ENCODE measurements at places on chromosomes 4 and X. TPM values are rescaled to one million over a fixed set of nuclear protein-coding genes. Genes with fewer than 3 reads are reported as not detected.

DNA sequence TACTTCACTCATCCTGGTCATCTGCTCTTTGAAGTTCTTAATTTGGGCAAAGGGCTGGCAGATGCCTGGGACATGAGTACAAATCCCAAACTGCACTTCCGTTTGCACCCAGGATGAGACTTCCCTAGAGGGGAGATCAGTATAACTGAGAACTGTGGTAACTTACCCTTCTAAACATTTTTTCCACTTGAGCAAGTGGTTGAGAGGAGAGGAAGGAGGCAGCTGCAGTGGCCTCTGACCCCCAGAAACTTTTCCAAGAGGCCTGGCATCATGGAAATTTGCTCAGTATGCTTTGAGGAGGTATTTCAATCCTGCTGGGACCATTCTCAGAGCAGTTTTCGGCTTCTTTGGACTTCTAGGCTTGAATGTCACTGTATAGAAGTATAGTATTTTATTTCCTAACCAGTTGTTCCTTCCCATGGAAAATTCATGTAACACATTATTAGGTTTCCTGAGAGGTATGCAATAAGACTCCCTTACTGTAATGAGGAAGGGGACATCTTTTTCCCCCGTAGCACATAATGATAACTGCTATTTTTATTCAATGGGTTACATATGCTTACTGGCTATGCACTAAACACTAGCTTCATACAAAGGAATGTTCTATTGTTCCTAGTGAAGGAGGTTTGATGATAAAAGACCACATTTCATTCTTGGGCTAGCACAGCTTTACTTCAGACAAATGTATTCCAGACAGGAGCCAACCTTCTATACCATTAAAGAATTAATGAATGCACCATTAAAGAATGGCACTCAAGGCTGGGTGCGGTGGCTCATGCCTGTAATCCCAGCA is 129.3 kb downstream of the SHROOM3 start:
- no peak for DNase-seq

DNA sequence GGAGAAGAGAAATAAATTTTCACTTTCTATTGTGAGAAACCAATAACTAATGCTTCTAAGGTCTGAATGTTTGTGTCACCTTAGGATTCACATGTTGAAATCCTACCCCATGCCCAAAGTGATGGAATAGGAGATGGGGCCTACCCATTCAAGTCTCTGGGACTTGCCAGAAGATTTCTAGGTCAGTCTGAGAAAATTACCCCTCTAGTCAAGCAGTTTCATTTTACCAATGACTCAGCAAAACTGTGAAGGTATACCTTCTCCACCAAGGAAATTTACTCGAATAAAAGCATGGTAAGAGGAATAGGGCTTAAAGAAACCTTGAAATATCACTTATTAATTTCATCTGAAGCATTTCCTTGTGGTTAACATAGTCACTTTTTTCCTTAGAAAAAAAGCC is 23.5 kb upstream of the PAPSS1 start:
- no peak for DNase-seq

VBP1 gene
- polyA plus RNA-seq, result 68.4 TPM

- no peak for DNase-seq
Observed at GRCh38 chr4:114078636-114079035, 99.2 kb upstream of the ARSJ start.

DNA sequence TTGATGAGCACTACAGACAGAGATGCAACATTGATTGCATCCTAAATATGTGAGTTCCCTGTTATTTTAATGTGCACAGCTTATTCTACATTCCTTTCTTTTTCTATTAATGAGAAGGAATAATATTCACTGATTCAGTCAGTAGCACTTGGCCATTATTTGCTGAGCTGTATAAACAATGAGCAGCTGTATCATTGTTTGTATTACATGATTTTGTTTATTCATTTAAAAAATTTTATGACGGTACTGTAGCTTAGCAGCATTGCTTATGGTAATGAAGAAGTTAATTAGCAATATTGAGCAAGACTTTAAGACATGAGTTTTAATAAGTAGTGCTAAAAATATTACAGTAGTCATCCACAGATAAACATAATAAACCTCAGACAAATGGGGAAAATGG is 582.0 kb downstream of the ADGRL3 start:
- DNase-seq, result no peak

DNA sequence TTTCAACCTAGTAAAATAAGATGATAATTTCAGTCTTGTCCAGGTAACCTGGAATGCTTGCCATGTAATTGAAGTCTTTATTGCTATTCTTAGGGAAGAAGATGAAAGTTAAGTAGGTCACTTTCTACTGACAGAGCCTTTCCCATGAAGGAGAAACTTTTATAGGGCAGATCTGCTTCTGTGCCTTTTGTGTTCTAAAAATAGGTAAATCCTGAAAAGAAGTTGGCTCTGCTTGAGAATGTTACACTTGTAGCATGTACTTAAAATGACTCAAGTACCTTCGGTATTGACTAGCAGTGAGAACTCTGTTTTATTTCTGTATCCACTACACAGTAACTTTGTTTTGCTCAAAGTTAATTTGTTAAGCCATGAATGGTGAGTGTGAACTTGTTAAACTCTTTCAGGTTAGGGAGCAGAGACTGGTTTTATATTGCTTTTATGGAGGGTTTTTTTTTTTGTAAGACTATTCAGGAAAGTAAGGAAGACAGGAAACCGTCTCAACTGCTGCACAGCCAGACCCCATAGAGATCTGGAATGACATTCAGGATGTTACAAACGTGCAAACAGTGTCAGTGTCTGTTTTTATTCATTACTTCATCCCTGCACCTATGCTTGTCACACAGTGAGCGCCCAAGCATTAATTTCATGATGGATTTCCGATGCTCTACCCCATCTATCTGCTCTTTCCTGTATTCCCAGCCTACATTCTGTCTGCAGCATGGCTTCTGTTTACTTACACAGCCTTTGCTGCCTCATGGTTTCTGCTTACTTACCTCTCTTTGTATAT is 53.0 kb downstream of the SEPTIN11 start:
- no peak for DNase-seq

- no peak for DNase-seq
Observed at GRCh38 chr4:80587871-80588385, 252.4 kb downstream of the CFAP299 start.

CYBB gene
- polyA plus RNA-seq, result 15.7 TPM

FGF2 gene
- 7.3 TPM for polyA plus RNA-seq

ALB gene
- polyA plus RNA-seq, result 2.7 TPM

- DNase-seq, result no peak
Observed at GRCh38 chrX:39377157-39377556, 575.9 kb downstream of the MID1IP1 start.

DNA sequence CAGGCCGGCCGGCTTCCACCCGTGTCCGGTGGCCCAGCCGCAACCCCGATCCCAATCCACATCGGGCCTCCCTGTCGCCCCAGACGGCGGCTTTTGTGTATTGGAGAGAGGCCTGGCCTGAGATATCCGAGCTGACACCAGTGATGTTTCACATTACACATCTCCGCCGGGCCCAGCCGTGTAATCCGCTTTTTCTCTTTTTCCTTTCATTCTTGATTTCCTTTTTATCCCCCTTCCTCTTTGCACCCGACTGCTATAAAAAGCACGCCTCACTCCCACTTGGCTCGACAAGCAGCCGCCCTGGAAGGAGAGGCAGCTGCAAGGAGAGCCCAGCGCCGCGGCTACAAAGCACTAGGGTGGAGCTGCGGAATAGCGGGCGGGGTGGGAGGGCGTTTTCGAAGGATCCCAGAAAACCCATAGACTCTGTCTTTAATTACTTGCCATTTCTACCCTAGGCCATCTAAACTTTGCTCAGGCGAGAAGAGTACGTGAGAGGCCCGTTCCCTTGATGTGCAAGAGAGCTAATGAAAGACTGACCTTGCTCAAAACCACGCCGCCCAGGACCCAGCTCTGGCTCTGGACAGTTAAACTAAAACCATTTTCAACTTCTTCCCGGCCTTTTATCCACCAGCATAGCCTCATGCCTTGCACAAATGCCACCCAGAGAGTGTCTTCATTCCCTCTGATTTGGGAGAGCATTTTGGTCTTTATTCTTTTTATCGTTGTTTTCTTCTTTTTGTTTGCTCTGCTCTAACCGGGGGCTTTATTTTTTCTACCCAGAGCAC is 3.2 kb downstream of the PITX2 start:
- DNase-seq, result no peak

GRCh38 chrX:125131164-125131563 is 188.5 kb upstream of the TEX13C start:
- DNase-seq, result no peak

- DNase-seq, result no peak
Observed at GRCh38 chr4:128244379-128244778, 43.2 kb downstream of the PGRMC2 start.

- peak; percentile 80 for DNase-seq
Observed at GRCh38 chr4:76305971-76306881, at the start of gene STBD1. STBD1 (plus strand) TSS chr4:76306733; CDS start chr4:76306770, 37 bp downstream.
